ENCODE measurements at places on chromosomes 4 and X.

DNA sequence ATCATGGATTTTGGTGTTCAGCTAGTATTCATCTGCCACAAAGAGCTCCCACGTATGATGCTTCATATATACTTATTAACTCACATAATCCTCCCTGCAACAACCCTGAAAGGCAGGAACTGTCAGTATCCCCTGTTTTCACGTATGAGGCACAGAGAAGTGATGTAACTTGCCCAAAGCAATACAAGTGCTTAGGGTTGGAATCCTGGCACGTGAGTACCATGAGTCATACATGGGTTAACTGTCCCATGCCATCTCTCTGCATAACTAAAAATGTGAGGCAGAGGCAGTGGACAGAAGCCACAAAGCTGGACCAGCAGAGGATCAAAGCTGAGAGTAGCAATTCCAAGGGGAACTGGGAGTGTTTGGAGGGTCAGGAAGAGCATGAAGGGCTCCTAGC lies 35.7 kb upstream of the EGFL6 start:
- no peak for DNase-seq

- DNase-seq: no peak
Observed at GRCh38 chr4:91840359-91840758, 463.4 kb upstream of the GRID2 start.

GRCh38 chr4:153113061-153113837 lies 91.0 kb upstream of the TRIM2 start:
- DNase-seq: no peak

GRCh38 chr4:26084414-26084813 lies 170.4 kb downstream of the SMIM20 start:
- DNase-seq: no peak

GRCh38 chr4:53055716-53056403 lies 193.7 kb downstream of the RASL11B start:
- no peak for DNase-seq

DNA sequence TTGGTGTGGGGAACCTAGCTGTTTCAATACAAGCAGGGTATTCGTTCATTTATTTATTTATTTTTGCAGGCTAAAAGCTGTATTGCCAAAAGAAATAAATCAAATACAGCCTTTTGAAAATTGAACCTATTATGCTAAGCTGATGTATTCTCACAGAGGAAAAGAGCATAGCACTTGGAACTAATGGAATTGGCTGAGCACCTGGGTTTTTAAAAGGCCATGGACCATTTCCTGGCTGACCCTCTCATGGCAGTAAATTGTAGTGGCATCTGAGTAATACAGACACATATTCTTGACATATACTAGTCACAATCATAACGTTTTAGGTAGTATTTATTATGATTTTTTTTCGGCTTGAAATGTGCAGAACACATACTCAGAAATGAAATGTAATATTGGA lies 71.8 kb upstream of the ALG13 start:
- no peak for DNase-seq

GRCh38 chr4:25157081-25157480 lies 3.2 kb downstream of the SEPSECS start:
- no peak for DNase-seq

DNA sequence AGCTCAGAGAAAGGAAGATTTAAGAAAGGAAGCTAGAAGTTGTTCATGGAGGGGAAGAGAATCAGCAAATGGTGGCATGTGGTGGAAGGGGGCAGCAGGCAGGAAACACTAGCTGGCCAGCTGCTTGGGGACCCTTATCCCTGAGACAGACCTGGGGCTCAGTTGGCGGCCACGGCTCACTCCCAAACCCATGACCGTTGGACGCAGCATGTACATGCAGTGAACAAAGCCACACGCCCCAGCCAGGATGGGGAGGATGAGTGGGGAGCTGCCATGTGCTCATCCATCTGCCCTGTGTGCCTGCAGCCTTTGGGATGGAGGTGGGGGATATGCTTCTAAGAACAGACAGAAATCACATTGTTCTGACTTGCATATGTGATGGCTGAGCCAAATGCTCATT lies 155.2 kb upstream of the PABPC5 start:
- no peak for DNase-seq

DNA sequence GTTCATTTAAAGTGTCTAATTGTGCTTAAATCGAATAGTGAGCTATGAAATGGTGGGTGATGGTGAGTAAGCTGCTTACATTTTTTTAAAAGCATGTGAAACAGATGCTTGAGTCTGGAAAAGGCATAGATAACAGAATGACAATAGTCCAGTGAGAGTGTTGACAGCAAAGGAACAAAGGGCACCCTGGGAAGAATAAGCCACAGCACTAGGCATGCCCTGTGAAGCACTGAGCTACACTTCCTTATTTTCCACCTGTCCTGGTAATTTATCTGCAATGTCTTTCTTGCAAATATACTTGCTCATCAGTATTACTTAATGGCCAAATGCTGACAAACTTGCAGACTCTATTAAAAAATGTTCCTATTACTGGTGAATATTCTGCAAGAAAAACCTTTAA lies 168.7 kb downstream of the PRDM5 start:
- no peak for DNase-seq

DNA sequence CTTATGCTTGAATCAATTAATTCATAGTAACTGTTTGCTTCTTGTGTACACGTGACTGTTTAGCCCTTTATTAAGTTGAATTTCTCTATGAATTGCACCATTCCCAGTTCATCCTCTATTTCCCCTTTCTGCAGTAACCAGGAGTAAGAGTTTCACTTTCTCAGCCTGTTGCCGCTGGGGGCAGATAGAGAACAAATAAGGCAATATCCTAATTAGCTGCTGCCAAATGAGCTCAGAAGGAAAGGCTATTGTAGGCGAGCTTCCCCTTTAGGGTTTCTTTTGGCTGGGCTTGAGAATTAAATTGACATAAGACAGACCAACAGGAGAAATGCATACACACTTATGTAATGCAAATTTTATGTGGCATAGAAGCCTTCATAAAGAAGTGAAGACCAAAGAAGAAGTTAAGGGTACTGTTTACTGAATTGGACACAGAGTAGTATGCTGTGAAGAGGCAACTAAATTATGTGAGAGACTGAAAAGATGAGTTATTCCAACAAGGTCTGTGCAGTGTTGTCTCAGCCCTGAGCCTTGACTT lies 1594.7 kb downstream of the TECRL start:
- DNase-seq: no peak

GRCh38 chr4:93710101-93710846 lies 118.3 kb upstream of the ATOH1 start:
- no peak for DNase-seq

DNA sequence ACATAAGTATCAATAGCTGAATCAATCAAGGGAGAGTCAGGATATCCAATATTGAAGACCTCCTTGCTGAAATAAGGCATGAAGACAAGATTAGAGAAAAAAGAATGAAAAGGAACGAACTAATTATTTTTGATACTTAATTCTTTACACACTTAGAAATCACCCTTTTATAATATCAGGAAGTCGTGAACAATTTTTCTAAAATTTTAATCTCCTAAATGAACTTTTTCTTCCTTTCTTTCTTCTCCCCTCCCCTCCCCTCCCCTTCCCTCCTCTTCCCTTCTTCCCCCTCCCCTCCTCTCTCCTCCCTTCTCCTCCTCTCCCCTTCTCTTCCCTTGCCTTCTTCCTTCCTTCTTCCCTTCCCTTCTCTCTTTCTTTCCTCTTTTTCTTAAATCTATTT lies 872.1 kb upstream of the PCDH10 start:
- no peak for DNase-seq

- no peak for DNase-seq
Observed at GRCh38 chrX:71182871-71183270, 38.2 kb downstream of the NLGN3 start.

DNA sequence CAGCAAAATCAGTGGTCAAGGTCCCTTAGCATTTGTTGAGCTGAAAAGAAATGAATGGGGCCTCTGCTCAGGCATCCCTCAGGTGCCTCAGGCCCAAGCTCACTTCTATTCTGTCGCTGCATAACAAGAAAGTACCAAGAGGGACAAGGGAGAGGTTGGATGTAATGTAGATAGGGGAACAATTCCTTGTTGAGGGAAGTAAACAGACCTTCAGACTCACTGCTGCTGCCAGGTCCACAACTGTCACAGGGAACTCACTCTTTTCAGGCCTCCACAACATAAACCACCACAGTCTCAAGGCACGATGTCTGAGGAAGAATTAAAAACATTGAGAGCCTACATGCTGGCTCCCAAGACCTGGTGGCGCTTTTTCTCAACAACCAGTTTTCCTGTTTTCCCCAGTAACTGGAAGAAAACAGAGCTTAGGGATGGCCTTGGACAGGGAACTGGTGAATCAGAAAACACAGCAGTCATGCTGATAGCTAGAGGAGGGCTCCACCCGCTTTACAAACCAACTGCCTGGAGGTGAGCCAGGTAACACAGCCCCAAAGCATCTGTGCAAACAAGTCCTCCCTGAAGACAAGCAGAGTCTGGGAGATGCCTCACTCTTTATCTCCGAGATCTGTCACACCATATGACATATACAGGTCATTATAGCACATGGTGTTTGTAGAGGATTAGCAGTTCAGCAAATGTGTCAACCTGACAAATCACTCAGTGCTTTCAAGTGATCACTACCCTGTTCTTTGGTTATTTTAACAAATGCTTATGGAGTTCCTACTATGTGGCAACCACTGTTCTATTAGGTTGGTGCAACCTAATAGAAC lies 14.3 kb upstream of the AWAT1 start:
- no peak for DNase-seq

- DNase-seq: no peak
Observed at GRCh38 chr4:8001564-8002355, 62.1 kb upstream of the AFAP1 start.

DNA sequence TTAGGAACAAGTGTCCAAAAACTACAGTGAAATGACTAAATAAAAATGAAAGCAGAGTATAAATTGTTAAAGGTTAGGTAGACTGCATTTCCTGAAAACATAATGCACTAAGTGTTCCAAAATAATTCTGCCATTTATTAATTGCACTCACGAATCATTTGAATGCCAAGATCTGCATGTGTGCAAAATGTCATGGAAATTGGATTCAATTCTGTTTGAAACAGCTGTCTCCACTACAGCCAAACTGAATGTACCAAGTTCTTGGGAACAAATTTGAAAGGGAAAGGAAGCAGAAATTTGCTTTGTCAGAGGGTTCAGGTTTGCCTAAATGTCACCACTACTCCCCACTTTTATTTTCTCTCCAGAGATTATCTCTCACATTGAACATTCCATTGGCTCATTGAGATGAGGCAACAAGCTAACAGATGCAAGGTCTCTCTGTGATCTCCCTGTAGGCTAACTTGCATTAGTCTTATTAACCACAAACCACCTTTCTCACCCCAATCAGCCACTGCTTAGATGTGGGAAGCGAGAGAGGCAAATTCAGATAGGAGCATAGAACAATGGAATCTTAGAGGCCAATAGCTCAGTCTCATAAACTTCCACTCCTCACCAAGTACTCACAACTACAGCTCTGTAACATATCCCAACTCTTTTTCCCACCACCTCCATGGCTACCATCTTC lies 226.6 kb downstream of the KDR start:
- no peak for DNase-seq

DNA sequence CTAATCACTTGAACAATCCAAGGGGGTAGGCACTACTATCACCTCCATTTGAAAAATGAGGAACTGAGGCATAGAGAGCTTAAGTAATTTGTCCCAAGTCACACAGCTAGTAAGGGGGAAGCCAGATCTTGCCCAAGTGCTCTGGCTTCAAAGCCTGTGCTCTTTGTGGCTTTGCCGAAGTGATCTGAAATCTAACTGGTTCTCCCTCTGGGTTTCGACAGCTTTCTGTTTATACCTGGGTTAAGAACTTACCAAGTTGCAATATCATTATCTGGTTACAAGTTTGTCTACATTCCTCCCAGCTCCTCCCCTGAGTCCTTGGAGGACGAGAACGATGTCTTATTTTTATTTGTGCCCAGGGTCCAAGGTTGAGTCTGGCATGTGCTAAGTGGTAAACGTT lies 125.3 kb upstream of the RAI2 start:
- DNase-seq: no peak

GRCh38 chr4:29259556-29259955 lies 1460.6 kb upstream of the PCDH7 start:
- DNase-seq: no peak

- no peak for DNase-seq
Observed at GRCh38 chr4:51885363-51885762, 42.4 kb downstream of the DCUN1D4 start.

DNA sequence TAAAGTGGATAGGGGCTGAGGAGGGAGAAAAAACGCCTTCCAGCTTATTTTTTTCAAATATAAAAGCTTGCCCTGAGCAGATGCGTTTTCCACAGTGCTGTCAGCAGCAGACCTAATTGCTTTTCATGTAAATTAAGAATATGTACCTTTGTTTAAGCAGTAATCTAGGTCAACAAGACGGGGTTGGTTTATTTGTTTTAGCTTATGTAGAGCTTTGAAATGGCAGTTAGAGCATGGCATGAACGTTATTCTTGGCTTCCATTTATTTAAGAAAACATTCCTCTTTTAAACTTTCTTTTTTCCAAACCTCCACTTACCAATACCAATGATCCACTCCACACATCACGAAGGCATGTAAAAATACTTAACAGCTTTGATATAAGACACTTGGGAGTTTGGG lies 220.3 kb upstream of the TENM3 start:
- no peak for DNase-seq

- no peak for DNase-seq
Observed at GRCh38 chr4:3307486-3307885, 14.7 kb downstream of the RGS12 start.

GRCh38 chrX:130563476-130563875 lies 161.7 kb downstream of the RBMX2 start:
- DNase-seq: no peak

DNA sequence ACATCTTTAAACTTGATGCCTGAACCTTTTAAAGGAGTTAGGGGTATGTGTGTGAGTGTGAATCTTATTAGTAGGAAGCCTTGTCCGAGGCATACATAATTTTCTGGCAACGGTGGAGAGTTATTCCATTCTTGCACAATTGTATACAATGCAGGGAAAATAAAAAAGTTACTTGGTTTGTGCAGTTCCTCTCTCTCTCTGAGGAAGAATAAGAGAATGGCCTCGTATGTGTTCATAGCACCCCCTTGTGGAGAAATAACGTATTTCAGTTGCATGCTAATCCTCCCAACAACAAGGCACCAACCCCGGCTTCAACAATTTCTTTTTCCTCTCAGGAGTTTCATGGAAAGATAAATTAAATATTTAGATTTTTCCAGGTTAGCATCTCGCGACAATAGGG lies 33.7 kb upstream of the FGF13 start:
- DNase-seq: peak; percentile 1

DNA sequence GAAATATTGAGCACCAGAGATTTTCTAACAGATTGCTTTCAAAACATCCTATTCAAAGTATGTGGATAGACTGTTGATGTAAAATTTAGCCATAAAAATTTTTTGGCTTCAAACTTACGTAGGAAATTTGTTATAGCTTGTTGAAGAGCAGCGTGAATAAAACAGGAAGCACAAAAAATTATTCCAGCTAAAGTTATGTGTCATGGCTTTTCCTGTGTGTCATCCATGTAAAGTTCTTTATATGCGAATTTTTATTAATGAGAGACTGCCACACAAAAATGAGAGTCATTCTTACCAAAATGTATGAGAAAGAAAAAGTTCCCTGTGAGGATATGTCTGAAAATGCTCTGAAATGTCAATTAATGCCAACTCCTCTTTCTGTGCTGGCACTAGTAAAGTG lies 19.5 kb downstream of the EPGN start:
- DNase-seq: no peak

- DNase-seq: no peak
Observed at GRCh38 chr4:95524729-95525128, 24.0 kb downstream of the UNC5C start.

- no peak for DNase-seq
Observed at GRCh38 chr4:6971536-6972374, 62.1 kb downstream of the TBC1D14 start.

- DNase-seq: no peak
Observed at GRCh38 chr4:186765138-186765537, 41.5 kb upstream of the FAT1 start.

Data from CD4-positive, alpha-beta T cell treated with Interleukin-4 for 4 hours (primary cell).